ENCODE measurements at places on chromosomes 3 and 15.

DNA sequence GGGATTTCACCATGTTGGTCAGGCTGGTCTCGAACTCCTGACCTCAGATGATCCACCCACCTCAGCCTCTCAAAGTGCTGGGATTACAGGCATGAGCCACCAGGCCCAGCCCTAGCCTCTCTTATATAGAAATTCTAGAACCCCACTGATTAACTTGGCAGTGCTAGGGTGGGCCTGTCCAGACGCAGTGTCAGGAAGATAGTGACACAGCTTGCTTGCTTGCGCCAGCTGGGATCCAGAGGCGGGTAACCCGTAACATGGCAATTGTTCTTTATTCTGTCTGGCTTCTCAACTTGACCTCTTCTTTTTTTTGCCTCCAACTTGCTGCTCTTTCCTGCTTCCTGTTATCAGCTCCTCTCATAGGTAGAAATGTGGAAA, 16.2 kb downstream of the CEP19 start:
- no peak for DNase-seq

GRCh38 chr3:79086514-79086913, 681.3 kb downstream of the ROBO1 start:
- DNase-seq, result peak; percentile 15

- DNase-seq, result no peak
Observed at GRCh38 chr3:162992741-162993140, 1496.1 kb downstream of the OTOL1 start.

DNA sequence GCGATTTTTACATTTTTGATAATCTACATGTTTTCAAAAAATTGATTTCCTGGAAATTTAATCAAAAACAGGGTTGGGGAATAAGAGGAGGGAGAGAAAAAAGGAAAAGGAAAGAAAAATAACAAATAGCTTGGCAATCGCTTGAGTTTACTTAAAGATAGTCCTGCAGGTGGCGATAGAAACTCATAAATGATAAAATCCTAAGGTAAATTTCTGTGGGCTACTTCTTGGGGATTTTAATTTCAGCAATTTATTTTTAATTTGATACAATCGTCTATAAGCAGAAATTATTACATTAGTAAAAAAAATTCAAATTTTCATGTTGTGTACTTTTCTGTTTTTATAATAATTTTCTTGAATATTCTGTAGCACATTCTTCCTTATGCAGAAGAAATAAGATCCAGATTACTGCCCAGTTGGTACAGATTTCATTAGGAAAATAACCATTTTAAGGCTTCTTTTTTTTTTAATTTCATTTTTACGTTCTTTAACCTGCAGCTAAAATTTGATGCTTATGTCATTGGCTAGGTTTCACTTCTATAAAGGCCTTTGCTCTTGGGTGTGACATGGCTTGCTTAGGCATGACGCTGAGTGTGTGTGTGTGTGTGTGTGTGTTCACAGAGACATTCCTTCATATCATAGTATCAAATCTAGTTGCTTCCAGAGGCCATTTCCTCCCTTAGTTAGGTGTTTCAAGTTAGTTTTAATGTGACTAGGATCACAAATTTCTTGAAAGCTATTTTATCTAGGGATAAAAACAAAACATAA, 181.8 kb downstream of the MCTP2 start:
- no peak for DNase-seq

DNA sequence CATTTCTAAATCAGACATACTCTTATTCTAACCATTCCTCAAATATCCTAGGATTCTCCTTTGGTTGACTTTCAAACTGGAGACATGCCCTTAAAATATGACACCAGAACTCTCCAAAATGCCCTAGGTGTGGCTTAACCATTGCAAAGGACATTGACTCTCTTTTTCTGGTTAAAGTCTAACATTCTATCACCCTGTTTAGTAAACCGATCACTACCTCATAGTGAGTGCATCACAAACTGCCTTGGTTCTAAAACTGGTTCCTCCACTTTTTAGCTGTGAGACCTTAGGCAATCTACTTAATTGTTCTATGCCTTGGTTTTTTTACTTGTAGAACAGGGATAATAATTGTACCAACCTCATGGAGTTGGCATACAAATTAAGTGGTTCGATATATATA, 224.3 kb downstream of the CDIN1 start:
- DNase-seq, result no peak

- DNase-seq, result no peak
Observed at GRCh38 chr15:60970246-60971170, 258.6 kb downstream of the RORA start.

DNA sequence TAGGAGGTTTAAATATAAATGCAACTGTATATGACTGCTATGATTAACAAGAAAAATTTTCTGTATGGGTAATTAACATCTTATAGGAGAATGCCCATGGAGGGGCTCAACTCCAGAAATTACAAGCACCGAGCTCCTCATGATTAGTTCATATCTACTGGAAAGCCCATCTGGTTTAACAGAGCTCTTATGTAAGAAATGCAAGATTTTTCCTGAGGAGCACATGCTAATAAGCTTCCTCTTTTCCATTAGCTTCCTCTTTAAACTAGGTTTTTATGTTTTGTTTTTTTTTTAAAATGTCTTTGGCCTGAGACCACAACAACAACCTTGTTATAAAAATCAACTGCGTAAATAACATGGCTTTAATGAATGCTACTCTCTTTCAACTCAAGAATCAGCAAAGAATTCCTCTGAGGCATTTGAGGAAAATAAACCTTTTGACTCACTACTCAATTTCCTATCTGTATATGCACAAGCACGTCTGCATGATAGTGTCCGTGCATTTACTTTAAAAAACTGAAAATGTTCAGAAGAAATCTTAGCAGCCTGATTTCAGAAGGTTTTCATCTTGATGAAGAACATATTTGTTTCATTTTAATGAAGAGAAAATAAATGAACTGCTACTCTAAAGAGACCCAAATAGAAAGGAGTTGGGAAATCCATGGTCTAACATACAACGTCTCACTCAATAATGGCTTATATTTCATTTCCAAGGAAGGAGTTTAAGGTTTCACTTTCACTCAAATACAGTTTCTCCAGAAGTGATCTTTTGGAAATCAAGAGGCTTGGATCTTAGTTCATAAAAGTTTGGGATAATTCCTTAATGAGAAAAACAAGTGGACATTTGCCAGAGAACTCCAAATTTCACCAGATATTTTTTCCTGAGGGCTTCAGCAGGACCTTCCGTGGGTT, 180.8 kb downstream of the KCNAB1 start:
- DNase-seq, result no peak

- no peak for DNase-seq
Observed at GRCh38 chr15:40445421-40445922, 4.7 kb downstream of the BAHD1 start.

DNA sequence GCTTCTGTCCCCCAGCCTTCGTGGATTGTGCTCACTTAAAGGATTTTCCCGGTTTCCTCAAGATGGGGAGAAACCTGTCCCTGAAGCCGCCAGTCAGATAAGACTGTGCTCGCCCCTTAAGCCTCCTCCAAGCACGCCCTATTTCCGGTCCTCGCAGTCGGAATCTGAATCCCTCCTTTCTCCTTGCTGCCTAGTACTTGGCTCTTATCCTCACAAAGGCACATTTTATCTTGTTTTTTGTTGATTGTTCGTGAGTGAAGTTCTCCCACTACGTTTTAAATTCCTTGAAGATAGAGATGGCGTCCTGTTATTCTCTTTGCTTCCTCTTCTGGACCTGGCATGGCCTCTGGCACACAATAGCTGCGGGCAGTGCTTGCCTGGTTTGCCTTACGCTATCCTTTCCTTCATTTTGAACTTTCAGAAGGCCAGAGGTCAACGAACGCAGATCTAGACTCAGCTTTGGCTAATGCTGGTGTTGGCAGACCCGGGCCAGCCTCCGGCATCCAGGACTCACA, 1.7 kb downstream of the CLDN11 start:
- DNase-seq, result no peak

GRCh38 chr15:36658312-36658711, 78.9 kb downstream of the CDIN1 start:
- peak; percentile 54 for DNase-seq

DNA sequence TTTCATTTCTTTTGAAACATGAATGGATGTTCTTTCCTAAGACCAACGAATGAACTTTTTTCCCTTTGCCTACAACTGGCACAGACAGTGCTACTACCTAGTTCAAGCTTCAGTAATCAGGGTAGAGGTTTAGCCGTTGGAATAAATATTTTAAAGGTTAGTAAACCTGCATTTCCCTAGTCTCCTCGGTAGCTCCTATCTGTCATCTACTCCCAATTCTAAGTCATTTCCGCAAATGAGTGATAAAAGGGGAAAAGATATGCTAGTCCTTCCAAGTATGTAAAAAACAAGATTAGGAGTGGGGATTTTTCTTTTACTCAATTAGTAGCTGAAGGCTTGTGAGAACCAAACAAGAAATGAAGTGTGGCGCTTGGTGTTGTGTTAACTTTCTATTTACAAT, 15.2 kb downstream of the SLTM start:
- DNase-seq, result no peak

DNA sequence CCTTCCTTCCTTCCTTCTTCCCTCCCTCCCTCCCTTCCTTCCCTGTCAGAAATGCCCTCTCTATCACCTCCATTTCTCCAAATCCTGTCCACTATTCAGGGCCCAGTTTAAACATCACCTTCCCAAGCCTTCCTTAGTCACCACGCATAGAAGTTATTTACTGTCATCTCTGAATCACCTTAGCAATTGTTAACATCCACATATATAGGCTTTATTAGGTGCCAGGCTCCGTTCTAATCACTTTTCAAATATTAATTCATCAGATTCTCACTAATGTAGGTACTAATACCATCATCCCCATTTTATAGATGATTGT, 1.1 kb upstream of the MAGEF1 start:
- no peak for DNase-seq

GRCh38 chr15:77162872-77163633, 92.1 kb upstream of the TSPAN3 start:
- no peak for DNase-seq

DNA sequence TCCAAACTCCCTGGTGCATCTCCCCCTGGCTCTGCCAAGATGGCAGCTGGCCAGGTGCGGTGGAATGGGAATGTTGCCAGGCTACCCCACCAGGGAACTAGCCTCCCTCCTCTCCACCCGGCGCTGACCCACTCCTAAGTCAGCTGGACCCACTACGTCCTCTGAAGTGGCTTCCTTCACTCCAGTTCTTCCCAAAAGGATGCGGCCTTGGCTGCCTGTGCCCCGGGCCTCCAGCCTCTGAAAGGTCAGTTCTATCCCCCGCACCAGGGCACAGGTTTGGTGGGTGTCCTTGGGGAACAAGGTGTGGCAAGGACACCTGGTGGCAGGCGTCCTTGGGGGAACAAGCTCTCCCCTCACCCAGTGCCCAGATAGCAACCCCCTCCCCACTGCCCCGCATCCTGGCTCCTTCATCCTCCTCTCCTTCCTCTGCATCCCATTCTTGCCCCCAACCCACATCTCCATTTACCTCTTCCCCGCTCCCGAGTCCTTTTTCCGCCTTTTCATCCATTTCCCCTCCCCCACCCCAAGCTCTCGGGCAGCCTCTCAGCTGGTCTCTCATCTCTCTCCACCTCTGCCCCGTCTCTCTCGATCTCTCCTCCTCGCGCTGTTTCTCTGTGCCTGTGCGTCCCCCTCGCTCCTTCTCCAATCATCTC, 54.0 kb downstream of the LHFPL4 start:
- DNase-seq, result no peak

DNA sequence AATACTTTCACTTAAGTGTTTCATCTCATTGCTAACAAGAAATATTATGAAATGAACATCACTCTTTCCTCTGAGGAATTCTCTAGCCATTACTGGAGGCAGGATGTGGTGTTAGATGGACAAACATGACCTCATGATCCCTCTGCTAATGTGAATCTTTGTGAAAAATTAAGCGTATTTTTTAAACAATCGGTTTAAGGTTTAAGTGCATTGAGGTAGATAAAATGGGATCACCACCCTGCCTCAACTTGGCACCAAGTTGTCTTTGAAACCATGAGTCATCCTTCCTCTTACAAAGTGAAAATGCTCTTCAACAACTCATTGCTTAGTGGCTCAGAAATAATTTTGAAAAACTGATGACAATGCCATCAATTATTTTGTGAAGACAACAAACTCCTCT, 76.0 kb upstream of the DCBLD2 start:
- DNase-seq, result no peak

DNA sequence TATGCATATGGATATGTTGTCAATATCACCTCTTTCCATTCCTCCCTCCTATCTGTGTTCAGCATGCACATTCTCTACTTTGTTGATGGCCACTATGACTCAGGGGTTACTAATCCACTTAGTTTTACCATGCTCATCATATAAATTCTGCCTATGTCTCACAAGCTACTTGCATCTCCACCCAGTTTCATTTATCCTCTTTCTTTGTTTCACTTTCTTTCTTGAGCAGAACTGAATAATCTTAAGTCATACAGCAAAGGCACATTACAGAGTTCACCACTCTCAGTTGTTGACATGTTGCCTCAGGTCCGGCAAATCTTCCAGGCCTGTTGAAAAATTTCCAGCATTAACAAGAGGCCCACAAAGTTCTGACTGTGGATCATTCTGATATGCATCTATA, 71.5 kb downstream of the SSR3 start:
- no peak for DNase-seq

DNA sequence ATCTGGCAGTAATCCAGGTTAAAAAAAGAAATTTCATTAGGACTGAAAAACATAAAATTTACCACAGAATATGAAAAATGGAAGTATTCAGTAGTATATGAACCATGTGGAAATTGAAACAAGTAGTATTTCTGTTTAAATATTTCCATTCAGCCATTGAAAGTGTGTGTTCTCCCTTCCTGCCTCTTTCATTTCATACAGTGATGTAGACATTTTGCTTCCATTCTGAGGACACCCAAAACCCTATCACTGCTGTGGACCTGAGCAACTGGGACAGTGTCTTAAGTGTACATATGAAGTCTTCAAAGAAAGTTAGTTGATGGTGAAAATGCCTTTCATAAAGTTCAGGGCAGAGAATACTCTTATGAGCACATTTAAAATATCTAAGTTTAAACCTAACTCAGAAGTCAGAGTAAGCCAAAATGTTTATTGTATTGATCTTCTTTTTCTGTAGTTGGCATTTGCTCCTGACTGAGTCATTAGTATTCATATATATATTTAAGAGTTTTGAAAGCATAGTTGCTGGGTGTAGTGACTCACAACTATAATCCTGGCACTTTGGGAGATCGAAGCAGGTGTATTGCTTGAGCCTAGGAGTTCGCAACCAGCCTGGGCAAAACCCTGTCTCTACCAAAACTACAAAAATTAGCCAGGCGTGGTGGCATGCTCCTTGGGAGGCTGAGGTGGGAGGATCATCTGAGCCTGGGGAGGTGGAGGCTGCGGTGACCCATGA, 198.8 kb downstream of the KLHL25 start:
- no peak for DNase-seq

Data from NCI-H1048 (cell line).